GM12878 (cell line): ENCODE measurements at places on chromosomes 6 and 20. TPM values are rescaled to one million over a fixed set of nuclear protein-coding genes. Genes with fewer than 3 reads are reported as not detected.

DNA sequence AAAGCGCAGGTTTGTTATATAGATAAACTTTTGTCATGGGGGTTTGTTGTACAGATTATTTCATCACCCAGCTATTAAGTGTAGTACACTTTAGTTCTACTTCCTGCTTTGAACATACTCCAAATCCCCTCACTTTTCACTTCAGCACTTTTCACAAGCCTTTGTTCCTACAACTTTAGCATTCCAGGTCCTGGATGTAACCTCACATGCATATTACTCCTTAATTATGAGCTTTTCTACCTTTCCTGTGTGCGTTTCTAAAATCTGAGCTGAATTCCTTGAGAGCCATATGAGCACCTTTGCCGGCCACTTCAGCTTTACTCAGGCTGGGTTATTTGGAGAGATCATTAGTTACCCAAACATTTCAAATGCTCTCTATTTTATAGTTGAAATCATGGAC, 179.2 kb upstream of the TNFAIP3 start:
- no peak for DNase-seq

GRCh38 chr20:688809-689212, 13.2 kb upstream of the SCRT2 start:
- DNase-seq: no peak

DNA sequence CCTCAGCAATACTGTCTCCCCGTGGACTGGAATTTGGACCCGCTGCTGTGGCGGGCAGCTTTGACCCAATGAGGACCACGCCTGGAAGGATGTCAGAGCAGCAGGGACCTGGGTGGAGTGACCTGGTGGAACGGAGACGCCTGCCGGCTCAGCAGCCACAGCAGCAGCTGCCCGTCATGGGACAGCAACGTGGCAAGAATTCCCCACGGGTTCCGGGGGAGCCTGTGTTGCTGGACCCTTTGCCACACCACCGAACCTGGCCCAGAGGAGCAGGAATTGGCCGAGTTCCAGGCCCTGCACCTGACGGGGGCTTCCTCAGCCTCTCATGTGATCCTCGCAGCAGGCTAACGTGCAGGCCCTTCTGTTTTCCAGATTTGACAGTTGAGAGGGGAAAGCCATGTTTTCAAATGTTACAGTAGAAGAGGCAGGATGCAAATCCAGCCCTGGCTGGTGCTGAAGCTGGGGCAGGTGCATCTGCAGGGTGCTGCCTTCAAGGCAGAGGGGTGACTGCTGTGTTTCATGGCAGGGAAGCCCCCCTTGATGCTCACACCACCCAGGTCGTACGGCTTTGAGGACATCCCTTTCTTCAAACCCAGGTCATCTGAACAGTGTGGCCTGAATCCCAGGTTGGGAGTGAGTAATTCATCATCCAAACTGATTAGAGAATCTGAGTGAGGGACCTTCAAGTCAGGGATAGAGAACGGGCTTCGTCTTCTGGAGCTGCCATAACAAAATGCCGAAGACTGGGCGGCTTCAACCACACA, 93.4 kb downstream of the THBS2 start:
- no peak for DNase-seq

ANGPT4 gene
- total RNA-seq: not detected in 2 replicates

BPIFB2 gene
- not detected in 2 replicates for total RNA-seq

- DNase-seq: no peak
Measured at GRCh38 chr6:168249746-168250145, 69.8 kb downstream of the DACT2 start.

DNA sequence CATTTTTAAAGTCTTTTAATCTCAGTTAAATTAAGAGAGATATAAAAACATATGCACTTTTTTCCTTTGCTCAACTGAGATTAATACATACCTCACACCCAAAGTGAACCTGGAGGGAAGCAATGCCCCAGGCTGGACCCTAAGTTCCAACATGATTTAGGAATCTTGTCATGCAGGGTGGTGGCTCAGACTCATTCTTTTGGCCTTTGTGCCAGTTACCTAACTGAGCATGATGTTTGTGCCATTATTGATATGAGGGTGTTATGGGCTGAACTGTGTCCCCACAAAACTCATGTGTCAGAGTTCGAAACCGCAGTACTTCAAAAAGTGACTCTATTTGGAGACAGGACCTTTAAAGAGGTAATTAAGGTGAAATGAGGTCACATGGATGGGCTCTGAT, 188.0 kb downstream of the ARHGAP18 start:
- no peak for DNase-seq

DNA sequence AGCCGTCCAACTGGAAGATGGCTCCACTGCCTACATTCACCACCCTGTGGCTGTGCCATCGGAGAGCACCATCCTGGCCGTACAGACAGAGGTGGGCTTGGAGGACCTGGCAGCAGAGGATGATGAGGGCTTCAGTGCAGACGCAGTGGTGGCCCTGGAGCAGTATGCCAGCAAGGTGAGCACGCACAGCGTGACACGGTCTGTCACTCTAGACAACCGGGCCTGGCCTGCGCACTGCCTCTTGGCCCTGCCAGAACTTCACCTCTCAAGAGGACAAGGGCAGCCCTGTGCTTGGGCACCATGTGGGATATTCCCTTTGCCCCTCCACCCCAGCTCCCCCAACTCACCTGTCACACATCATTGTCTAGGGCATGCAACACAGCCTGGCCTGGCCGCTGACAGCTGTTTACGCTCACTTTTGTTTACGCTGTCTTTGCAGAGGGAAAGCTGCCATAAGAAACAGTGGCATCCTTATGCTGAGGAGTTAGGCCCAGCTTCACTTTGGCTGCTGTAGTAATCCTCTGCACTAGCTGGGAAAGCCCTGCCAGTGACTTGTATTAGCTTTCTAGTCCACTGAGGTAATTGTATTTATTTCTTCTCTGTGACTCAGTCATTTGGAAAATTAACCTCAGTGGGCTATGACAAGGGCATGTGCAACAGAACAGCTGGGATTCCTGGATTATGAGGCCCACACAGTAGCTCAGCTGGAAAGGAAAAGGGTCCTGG, 9.8 kb upstream of the DEF6 start:
- no peak for DNase-seq

PAX1 gene
- total RNA-seq: not detected in 2 replicates

CGA gene
- total RNA-seq: not detected in 2 replicates

LY6G6C gene
- total RNA-seq: not detected in 2 replicates

PLN gene
- total RNA-seq: not detected in 2 replicates

SRMS gene
- not detected in 2 replicates for total RNA-seq

GRCh38 chr6:14309951-14310445, 192.4 kb downstream of the CD83 start:
- DNase-seq: no peak

DDX43 gene
- 0.08 TPM in 1 of 2 replicates, not detected in the other for total RNA-seq

DNA sequence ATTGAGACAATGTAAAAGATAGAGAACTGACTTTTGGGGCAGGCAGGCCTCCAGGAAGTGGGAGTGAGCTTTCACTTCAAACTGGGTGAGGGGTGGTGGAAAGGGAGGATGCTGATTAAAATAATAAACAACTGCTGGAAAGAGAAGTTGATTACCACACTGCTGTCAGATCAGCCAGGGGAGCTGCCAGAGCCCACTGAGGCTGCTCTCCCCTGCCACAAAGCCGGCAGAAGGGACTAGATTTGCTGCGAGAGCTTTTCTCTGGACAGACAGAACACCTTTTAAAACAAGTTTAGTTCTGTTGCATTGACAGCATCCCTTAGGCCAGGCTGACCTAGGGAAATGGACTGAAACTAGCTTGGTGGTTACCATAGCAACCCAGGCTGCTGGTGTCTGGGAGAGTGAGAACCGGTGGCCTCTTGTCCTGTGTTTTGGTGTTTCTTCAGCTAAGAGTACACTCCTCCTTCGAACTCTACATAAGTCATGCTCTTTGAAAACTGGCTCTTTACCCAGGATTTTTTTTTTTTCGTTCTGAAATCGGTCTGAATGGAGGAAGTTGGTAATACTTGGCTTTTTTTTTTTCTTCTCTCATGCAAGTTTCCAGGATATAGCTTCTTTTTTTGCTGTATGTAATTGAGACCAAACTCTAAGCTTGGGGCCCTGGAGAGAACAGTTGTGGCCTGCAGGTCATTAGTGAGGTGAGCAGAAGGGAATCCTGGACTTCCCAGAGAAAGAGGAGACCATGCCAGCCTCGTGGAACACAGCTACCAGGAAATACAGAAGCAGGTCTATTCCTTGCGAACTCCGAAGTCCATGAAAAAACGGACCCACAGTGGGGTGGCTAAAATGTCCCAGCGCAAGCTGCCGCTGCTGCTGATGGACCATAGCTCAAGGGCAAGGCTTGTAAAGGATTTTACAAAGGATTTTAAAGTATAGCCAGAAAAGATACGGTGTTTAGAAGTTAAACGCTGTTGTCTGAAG, 374.4 kb downstream of the UTRN start:
- no peak for DNase-seq

SPATS1 gene
- not detected in 2 replicates for total RNA-seq

DNA sequence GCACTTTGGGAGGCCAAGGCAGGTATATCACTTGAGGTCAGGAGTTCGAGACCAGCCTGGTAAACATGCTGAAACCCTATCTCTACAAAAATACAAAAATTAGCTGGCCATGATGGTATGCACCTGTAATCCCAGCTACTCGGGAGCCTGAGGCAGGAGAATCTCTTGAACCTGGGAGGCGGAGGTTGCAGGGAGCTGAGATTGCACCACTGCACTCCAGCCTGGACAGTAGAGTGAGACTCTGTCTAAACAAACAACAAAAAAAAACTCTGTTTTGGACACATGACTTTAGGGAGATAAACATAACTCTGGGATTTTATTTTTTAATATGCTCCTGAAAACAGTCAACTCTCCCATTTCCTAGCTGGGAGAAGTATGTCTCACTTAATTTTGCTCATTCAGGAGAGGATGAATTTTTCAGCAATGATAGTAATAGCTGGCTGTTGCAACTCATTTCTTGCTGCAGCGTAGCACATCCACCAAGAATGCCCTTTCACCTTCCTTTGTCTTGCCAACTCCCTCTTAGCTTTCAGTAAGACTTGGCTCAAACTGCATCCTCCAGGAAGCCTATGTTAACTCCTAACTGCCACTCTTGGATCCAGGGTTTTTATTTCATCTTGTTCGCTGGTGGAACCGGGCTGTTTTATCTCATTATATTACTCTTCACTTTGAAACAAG, 24.3 kb downstream of the TOP1 start:
- DNase-seq: no peak

- DNase-seq: no peak
Measured at GRCh38 chr20:10631126-10631525, 42.7 kb downstream of the JAG1 start.

DNA sequence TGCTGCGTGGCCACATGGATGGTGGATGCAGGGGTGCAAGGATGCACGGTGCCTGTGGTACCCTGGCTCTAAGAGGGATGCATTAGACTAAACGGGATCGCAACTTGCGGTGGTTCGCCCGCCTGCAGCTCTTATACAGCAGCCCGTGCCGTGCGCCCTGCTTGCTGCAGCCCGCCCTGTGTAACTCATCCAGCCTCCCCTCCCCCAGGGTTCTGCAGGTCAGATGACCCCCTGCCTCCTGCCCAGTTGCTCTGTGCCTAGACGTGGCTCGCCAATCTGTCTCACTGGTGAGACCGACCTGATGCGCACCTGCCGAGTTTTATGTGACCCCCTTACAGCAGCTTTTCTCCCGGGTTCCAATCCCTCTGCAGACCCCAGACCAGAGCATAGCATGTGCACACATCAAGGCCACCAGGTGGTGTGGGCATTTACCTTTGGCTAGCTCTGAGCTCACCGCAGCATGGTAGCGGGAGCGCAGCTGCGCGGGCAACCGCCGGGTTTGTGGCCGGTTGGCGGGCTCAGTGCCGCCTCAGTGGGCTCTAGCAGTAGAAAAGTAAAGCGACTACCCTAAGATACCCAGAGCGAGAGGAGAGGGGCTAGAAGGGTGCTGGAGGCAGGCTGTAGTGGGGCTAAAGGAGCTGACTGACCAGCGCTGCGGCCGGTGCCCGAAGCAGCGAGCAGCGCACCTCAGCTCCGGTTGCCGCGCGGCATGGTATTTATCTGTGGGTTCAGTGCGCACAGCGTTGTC, 693 bp upstream of the GNAS-AS1 start:
- no peak for DNase-seq

CNR1 gene
- total RNA-seq: 15.4 TPM in 2 replicates

DNA sequence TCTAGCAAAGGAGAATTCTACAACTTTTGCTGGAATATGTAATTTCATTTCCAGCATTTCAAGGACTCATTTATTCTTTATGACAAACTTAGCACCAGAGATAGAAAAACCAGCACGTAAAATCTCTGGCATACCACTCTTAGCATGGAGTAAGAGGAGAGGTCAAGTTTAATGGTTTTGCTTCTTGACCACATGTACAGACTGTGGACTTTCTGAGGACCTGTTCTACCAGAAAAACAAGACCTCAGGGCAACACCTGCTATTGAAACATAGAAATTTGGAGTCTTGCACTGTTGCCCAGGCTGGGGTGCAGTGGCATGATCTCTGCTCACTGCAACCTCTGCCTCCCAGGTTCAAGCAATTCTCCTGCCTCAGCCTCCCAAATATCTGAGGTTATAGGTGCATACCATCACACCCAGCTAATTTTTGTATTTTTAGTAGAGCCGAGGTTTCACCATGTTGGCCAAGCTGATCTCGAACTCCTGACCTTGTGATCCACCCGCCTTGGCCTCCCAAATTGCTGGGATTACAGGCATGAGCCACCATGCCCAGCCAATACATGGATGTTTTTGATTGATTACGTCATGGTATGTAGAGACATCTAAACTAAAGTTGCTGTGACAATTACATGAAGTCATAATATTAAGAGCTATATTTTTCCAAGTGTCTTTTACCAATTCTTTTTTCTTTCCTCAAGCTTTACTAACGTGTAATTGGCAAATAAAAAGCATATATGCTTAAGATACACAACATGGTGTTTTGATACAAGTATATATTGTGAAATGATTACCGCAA, 36.1 kb downstream of the CRYBG1 start:
- no peak for DNase-seq

MLN gene
- total RNA-seq: not detected in 2 replicates

- DNase-seq: no peak
Measured at GRCh38 chr20:39623584-39624234, 661.6 kb downstream of the DHX35 start.

GRCh38 chr6:45500924-45501816, 123.4 kb upstream of the SUPT3H start:
- DNase-seq: no peak

GRCh38 chr6:56902641-56903464, 52.1 kb upstream of the BEND6 start:
- DNase-seq: no peak

GRCh38 chr6:143940011-143940597, 68.0 kb downstream of the PLAGL1 start:
- peak; percentile 30 for DNase-seq
